Chondrocyte (in vitro differentiated cells): ENCODE measurements at places on chromosomes 1 and 21. TPM values are rescaled to one million over a fixed set of nuclear protein-coding genes. Genes with fewer than 3 reads are reported as not detected.

DNA sequence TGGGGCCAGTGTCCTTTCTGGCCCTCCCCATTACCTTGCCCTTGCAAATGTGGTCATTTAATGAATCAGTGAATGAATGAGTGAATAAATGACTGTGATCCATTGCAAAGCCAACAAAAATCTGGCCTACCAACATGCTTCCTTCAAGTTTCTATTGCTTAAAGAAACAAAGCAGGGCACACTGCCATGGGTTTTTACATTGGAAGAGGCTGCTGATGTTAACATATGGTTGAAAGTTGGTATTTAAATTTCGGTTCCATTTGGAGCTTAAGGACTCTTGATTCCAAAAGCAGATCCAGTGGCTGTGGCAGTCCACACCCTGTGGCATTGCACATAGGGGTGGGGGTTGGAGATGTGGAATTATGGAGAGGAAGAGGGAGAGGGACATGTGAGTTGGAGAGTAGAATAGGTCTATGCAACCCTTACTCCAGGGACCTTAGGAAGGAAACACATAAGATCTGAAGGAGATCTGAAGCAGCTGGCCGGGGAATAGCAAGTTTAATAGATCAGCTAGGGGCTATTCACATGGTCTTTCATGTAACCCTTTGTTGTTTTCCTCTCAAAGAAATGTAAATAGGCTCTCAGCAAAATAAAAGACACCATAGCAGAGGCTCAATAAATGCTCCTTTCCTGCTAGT is 7.2 kb downstream of the ABCA4 start:
- no peak for DNase-seq

DNA sequence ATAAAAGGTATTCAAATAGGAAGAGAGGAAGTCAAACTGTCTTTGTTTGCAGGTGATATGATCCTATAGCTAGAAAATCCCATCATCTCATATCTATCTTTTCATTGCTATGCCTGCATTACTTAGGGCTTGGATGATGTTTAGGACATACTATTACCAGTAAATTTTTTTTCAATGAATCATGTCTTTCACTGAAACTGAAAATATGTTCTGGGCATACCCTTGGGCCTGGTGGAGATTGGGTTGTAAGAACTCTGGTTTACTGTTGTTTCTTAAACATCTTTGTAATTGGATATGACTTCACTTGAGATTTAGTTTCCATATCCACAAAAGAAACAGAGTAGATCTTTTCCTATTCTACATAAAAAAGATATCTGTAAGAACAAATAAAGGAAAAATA is 502.2 kb upstream of the PRMT6 start:
- no peak for DNase-seq

DNA sequence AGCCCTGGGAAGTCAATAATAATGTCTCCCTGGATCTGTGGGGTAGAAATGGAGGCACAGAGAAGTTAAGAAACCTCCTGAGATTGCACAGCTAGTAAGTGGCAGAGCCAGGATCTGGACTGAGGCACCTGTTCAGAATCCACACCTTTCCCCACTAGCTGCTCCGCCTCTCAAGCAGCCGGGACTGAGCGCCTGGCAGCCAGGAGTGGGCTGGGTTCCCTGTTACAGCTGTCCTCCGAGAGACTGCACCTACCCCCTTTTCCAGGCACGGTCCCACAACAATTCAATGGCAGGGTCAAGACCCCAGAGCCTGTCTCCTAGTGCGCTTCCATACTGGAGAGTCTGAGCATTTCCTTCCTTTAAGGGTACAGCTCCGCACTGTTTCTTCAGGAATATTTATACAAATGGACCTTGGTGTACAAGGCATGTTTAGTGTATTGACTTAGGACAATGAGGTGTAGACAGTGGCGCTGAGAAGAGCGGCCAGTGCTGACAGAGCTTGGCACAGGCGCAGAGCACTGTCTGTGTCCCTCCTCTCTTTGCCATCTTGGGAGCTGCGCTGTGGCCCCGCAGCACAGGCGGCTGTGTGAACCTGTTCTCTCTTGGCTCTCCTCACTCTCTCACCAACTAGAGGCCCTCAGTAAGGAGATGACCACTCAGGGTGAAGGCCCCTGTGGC is 24.4 kb downstream of the GRHL3 start:
- no peak for DNase-seq

Gene ZSWIM5
- 0.51 to 1.1 TPM (median 1.0 TPM) in 3 replicates for total RNA-seq

Gene FCRLB
- total RNA-seq: 0.28 to 0.35 TPM in 2 of 3 replicates, not detected in the other

- DNase-seq: no peak
Observed at GRCh38 chr1:32746130-32746529, 43.6 kb upstream of the SYNC start.

Gene TMEM63A
- total RNA-seq: 48.4 to 52.5 TPM (median 50.3 TPM) in 3 replicates

DNA sequence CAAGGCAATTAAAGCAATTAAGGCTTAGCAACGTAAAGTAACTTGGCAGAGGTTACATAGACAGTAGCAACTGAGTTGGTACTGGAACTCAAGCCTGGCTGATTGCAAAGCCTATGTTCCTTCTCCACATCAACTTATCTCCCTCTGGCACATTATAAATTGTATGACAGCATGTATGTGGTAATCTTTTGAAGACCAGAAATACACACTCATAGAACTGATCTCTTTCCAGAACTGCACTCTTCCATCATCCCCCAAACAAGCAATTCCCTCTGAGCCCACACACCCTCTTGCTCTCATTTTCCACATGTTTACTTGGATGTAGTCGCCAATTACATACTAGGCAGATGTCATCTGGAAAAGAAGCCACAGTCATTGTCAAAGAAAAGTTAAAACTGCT is 502.2 kb downstream of the PLPP3 start:
- no peak for DNase-seq

- no peak for DNase-seq
Observed at GRCh38 chr21:41133874-41134522, 34.0 kb upstream of the BACE2 start.

DNA sequence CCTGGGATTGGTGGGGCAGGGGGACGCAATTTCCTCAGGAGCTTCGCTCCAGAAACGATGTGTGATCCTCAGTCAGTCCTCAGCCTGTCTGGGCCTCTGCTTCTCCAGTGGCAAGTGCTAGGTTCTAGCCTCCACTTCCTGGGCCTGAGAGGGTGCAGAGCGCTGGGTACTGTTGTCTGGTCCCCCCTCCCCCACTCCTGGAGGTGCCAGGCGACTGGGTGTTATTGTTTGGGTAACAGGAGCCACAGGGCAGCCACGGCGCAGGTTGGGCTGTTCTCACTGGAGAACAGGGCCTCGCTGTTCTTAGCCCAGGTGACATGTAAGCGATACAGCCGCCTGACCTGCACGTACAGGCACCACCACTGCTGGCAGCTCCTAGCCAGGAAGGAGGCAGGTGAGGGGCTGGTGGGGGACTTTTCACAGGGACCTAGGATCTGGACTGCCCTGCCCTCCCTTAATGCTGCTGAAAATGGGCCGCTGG is 2.1 kb downstream of the RPS6KA1 start:
- no peak for DNase-seq

- DNase-seq: no peak
Observed at GRCh38 chr21:29534448-29534847, 235.7 kb downstream of the BACH1 start.

GRCh38 chr1:153717330-153717729 is 10.5 kb upstream of the INTS3 start:
- DNase-seq: no peak

- no peak for DNase-seq
Observed at GRCh38 chr1:151458802-151459330, 428 bp downstream of the POGZ start.

GRCh38 chr1:210594605-210595004 is 265.9 kb downstream of the HHAT start:
- DNase-seq: no peak

DNA sequence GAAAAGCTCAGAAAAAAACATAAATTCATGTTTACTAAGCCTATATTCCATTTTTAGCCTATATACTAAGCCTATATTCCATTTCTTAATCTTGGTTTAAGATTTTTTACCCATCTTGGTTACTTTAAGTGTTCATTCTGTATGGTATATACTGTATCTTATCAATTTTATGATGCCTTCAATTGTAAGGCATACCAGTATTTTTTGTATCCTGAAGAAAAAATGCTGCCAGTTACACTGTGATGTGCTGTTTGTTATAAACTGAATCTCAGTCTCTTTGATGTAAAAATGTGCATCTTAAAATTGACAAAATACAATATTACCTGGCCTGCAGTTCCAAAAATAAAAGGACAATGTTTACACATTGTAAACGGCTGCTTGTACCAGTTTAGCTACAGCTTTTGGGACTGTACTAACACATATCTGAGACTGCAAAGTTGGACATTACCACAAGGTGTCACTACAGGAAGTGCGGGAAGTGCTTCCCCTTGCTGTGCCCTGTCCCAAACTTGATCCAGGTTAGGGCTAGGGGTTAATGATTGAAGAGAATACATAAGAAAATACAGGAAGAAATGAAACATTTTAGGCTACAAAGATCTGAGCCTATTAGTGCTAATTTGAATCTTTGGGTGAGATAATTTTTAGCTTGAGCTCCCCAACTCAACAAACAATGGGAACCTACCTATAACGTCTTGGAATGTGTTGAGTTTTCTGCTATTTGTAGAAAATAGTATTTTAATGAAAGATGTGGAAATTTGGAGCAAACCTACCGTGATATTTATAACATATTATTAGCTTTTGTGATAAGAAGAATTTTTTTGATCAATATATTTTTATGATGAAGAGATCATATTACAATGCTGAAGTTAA is 108.9 kb downstream of the LBR start:
- no peak for DNase-seq

DNA sequence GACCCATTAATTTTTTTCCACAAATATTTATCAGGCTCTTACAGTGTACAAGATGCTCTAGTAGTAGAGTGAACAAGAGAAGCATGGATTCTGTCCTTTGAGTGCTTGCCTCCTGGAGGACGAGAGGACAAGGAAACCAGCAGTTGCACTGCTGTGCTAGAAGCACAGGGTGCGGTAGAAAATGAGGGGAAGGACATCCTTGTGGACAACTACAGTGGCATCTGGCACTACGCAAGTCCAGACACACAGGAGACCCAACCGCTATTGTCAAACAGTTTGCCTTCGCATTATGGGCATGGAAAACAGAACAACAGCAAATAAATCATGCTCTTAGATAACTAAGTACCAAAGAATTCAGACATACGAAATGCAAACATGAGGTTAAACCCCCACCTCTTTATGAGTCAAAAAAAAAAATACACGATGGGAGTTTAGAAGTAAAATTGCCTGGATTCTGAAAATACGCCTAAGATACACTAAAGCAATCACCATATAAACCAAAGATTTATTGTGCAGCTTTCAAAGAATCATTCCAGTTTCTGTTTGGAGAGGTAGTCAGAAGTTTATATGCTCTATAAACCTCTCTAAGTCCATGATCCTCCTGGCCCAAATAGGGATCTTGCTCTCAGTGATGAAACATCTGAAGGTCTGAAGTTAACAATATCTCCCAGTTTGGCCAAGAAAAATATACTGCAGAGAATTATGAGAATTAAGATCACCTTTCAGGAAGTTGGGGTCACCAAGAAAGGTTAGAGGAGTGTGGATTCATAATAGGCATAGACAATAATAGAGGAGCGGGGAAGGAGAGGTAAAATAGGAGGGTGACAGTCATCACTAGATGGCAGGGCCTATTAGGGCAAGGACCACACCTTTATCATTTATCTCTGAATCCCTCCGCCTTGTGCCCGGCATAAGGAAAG is 307.8 kb downstream of the NFIA start:
- DNase-seq: no peak

DNA sequence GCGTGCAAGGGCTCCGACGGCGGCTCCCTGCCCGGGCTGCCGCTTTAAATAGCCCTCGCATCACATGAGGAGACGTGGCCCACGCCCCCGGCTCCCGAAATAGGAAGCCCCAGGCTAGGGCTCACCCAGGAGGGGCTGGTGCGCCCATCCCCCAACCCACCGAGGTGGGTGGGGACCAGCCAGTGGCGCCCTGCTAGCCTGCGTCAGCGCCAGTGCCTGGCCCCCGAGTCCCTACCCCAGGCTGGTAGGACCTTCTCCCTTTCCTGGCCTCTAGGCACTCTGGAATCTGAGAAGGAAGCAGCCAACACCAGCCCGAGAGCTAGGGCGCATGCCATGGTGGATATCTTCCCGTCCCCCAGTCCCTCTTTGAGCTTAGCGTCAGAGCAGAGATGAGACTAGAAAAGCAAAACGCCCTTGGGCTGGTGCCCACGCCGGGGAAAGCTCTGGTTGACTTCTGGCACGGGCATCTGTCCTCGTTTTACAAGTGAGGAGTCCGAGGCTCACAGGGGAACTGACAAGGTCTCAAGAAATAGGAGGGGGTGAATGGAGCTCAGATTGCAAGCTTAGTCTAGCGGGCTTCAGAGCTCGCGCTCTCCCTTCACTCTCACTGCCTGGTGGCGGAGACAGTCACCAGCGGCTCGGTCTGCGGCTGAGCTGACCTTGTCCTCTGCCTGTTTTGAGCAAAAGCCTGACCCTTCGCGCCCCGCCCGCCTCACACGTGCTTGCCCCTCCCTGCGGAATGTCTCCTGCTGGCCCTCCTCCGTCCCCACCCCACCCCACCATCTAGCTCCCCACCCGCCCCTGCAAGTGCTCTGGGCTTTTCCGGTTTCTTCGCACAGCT is at the start of gene FABP3:
Gene FABP3 (minus strand): TSS at position 21 of the 841 bp plus-strand sequence. CDS start 62 bp downstream, outside the sequence.
- DNase-seq: no peak

DNA sequence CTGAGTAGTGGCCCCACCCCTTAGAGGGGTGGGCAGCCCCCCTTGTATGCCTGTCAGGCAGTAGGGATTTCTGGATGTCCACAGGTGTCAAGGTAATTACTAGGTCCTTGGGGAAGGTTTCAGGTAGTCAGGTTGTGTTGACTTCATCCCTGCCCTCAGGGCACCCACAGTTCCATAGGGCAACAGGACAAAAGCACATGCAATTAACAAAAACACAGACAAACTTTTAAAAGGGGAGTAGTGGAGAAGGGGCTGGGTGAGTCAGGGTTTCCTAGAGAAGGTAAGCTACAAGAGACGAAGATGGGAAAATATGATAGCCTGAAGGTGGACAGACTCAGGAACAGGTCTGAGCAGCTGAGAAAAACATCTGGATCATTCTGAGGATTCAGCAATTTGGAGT is 14.1 kb downstream of the KRTCAP2 start:
- DNase-seq: no peak

Gene SIM2
- 0.59 to 1.3 TPM (median 0.60 TPM) in 3 replicates for total RNA-seq

Gene CGN
- total RNA-seq: 0.95 to 1.2 TPM (median 1.0 TPM) in 3 replicates

GRCh38 chr1:18175051-18175450 is 67.5 kb downstream of the IGSF21 start:
- no peak for DNase-seq

- no peak for DNase-seq
Observed at GRCh38 chr1:229109320-229109761, 161.6 kb upstream of the RAB4A start.
